ENCODE measurements at places on chromosomes 2 and 18. TPM values are rescaled to one million over a fixed set of nuclear protein-coding genes. Genes with fewer than 3 reads are reported as not detected.

DNA sequence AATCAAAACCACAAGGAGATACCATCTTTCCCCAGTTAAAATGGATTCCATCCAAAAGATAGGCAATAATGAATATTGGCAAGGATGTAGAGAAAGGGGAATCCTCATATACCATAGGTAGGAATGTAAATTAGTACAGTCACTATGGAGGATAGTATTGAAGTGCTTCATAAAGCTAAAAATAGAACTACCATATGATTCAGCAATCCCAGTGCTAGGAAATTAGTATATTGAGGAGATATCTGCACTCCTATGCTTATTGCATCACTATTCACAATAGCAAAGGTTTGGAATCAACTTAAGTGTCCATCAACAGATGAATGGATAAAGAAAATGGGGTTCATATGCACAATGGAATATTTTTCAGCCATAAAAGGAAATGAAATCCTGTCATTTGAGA, 251.2 kb downstream of the ZNF804A start:
- no peak overlapping the region for H3K27ac ChIP-seq
- no peaks in the 10 kb centered on the region for H3K36me3 ChIP-seq
- no peaks in the 10 kb centered on the region for H3K4me1 ChIP-seq
- H3K27me3 ChIP-seq = no peaks in the 10 kb centered on the region
- H3K4me3 ChIP-seq = no peak overlapping the region

DNA sequence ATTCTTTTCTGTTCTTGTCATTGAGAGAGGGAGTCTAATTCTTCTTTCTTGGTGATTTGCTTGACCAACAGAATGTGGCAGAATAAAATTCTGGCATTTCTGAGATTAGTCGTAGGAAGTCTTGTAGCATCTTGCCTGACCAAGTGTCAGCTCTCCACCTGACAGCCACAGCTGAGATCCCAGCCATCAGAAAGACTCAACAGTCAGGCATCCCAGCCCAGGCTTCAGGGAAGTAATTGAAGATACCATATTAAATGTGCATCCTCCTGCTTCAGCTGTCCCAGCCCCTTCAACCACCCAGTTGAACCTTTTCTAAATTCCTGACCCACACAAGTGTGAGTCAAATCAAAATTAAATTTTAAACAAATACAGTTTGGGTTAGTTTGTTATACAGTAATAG, 208.3 kb downstream of the PIK3C3 start:
- no peak overlapping the region for H3K27ac ChIP-seq
- H3K4me1 ChIP-seq = no peaks in the 10 kb centered on the region
- H3K27me3 ChIP-seq = no peaks in the 10 kb centered on the region
- no peak overlapping the region for H3K4me3 ChIP-seq
- DNase-seq = no peak

DNA sequence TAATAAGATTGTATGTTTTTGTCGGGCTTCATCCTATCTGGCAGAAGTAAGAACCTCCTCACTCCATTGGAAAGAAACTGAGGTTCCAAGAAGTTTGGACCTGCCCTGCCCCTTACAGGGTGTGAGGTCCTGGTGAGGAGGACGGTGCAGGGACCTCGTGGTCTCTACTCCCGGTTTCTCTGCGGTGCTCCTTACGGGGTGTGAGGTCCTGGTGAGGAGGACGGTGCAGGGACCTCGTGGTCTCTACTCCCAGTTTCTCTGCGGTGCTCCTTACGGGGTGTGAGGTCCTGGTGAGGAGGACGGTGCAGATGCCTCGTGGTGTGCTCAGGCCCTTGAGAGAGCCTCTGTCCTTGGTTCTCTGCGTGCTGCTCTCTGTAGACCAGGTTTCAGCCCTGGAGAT, 5.2 kb downstream of the CTDP1 start:
- no peak overlapping the region for H3K27ac ChIP-seq
- H3K4me3 ChIP-seq = no peak overlapping the region
- peaks cover 9% of the 10 kb centered on the region for H3K4me1 ChIP-seq
- H3K36me3 ChIP-seq = no peaks in the 10 kb centered on the region
- no peaks in the 10 kb centered on the region for H3K27me3 ChIP-seq

DNA sequence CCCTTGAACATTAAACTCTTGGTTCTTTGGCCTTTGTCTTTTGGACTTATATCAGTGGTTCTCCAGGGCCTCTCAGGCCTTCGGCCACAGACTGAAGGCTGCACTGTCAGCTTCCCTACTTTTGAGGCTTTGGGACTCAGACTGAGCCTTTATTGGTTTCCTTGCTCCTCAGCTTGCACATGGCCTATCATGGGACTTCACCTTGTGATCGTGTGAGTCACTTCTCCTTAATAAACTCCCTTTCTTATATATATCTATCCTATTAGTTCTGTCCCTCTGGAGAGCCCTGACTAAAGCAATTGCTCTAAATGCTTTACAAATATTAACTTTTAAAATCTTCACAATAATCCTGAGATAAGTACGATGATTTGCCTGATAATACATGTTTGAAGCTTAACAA, 353.6 kb upstream of the TRIB2 start:
- no peaks in the 10 kb centered on the region for H3K27me3 ChIP-seq
- no peak for DNase-seq
- no peaks in the 10 kb centered on the region for H3K4me1 ChIP-seq
- no peaks in the 10 kb centered on the region for H3K36me3 ChIP-seq
- H3K27ac ChIP-seq = no peak overlapping the region

DNA sequence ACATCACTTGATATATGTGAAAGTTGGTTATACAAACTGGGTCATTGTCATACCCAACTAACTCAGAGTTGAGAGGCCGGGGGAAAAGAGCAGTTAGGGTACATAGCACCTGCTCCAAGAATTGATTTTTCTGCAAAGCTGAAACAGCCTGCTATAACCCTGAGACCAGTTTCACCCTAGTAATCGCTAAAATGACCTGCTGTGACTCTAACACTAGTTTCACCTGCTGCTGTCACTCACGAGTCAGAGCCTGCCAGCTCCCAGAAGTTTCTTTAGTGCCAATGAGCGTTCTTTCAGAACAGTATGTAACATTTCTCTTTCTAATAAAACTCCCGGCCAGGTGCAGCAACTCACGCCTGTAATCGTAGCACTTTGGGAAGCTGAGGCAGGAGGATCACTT, 28.0 kb downstream of the SRSF7 start:
- H3K27me3 ChIP-seq = no peaks in the 10 kb centered on the region
- no peaks in the 10 kb centered on the region for H3K36me3 ChIP-seq
- peaks cover 20% of the 10 kb centered on the region for H3K4me1 ChIP-seq
- H3K4me3 ChIP-seq = no peak overlapping the region
- no peak for DNase-seq

The GALNT3 gene
- total RNA-seq = 9.8 TPM

GRCh38 chr2:29841386-29842004, 79.9 kb downstream of the ALK start:
- peak; percentile 3 for DNase-seq
- H3K36me3 ChIP-seq = no peaks in the 10 kb centered on the region
- peaks cover 54% of the 10 kb centered on the region for H3K27me3 ChIP-seq
- no peaks in the 10 kb centered on the region for H3K4me1 ChIP-seq

The PLCD4 gene
- 0.64 TPM for total RNA-seq

DNA sequence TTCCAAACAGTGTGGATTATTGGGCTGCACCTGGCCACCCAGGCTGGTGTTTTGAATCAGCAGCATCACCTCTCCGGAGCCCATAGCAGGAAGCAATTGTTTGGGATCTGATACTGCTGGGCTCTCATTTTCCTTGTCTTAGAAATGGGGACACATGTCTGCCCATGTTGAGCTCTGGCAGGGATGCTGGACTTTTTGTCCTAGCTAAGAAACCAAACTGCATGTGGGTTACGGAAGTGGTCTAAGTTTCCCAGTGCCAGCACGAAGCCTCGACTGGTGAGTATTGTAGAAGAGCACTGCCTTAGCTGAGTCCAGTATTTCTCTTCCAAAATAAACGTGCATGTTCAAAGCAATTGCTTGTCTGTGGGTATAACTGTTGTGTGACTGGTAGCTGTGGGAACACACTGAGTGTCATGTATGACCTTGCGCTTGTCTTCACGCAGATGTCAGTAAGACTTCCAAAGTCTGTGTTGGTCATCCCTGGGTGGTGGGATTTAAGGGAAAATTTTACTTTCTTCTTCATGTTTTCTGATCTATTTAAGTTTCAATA, 43.6 kb downstream of the SH3RF3 start:
- H3K4me1 ChIP-seq = no peaks in the 10 kb centered on the region
- no peak overlapping the region for H3K4me3 ChIP-seq
- peaks cover 34% of the 10 kb centered on the region for H3K27me3 ChIP-seq
- H3K36me3 ChIP-seq = no peaks in the 10 kb centered on the region
- no peak overlapping the region for H3K27ac ChIP-seq

GRCh38 chr2:99079226-99079625, 62.3 kb upstream of the C2orf15 start:
- no peak overlapping the region for H3K27ac ChIP-seq
- no peaks in the 10 kb centered on the region for H3K4me1 ChIP-seq
- no peak for DNase-seq
- H3K4me3 ChIP-seq = no peak overlapping the region
- H3K27me3 ChIP-seq = no peaks in the 10 kb centered on the region

DNA sequence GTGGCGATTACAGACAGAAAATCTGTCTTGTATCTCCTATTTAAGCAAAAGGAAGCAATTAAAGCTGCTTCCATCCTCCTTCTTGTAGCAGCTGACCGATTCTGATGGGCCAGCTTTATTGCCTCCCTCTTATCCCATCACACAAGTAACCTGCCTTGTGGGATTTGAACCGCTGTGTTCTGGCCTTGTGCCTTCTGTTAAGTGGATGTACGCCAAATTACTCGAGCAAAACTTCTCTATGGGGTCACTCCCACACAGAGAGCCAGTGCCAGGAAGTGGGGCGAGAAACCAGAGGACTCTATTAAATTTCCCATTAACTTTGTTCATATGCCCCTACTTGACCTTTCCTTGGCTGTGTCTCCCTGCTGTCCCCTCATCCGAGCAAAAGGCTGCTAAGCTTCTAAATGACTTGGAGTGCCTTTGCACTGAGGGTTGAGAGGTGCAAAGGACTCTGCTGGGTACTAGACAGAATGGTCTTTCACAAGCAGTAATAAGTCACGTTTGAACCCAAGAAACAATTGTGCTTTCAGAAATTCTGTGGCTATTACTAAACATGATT, 672.5 kb downstream of the MBD2 start:
- H3K36me3 ChIP-seq = no peaks in the 10 kb centered on the region
- H3K4me3 ChIP-seq = no peak overlapping the region
- H3K27me3 ChIP-seq = no peaks in the 10 kb centered on the region
- no peak overlapping the region for H3K27ac ChIP-seq
- no peak for DNase-seq
- H3K4me1 ChIP-seq = no peaks in the 10 kb centered on the region

The SLC5A7 gene
- not detected for total RNA-seq

Measured in HCT116 (cell line).